ENCODE measurements at places on chromosomes 6 and 20. TPM values are rescaled to one million over a fixed set of nuclear protein-coding genes. Genes with fewer than 3 reads are reported as not detected.
A peak's percentile ranks its signal among the peaks of the same experiment; 100 is the strongest.

DNA sequence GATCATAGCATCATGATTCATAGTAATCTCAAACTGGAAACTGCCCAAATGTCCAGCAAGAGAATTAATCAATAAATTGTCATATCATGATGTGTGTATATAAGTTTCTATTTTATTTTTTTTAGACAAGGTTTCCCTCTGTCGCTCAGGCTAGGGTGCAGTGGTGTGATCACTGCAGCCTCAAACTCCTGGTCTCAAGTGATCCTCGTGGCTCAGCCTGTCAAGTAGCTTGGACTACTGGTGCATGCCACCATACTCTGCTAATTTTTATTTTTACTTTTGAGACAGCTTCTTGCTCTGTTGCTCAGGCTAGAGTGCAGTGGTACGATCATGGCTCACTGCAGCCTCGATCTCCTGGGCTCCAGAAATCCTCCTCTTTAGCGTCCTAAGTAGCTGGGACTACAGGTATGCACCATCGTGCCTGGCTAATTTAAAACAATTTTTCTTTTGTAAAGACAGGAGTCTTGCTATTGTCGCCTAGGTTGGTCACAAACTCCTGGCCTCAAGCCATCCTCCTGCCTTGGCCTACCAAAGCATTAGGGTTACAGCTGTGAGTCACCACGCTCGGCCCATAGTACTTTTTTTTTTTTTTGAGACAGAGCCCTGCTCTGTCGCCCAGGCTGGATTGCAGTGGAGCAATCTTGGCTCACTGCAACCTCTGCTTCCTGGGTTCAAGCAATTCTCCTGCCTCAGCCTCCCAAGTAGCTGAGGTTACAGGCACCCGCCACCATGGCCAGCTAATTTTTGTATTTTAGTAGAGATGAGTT, 8.7 kb upstream of the ATRN start:
- H3K27ac ChIP-seq, result no peak overlapping the region
- peaks cover 16% of the 10 kb centered on the region for H3K27me3 ChIP-seq
- DNase-seq, result no peak
- H3K36me3 ChIP-seq, result no peaks in the 10 kb centered on the region
- no peak overlapping the region for H3K4me3 ChIP-seq

- no peak overlapping the region for H3K4me3 ChIP-seq
- no peaks in the 10 kb centered on the region for H3K4me1 ChIP-seq
- no peaks in the 10 kb centered on the region for H3K27me3 ChIP-seq
- peak; percentile 80 for DNase-seq
These were observed 183.3 kb downstream of the FOXC1 start for GRCh38 chr6:1792989-1793388.

The PRSS35 gene
- total RNA-seq, result 3.8 TPM

The IL17A gene
- not detected for total RNA-seq

The ATAT1 gene
- total RNA-seq, result 29.6 TPM

GRCh38 chr20:46317685-46318177, 9.4 kb upstream of the CDH22 start:
- H3K4me3 ChIP-seq, result no peak overlapping the region
- no peak overlapping the region for H3K27ac ChIP-seq
- no peaks in the 10 kb centered on the region for H3K36me3 ChIP-seq
- DNase-seq, result no peak

DNA sequence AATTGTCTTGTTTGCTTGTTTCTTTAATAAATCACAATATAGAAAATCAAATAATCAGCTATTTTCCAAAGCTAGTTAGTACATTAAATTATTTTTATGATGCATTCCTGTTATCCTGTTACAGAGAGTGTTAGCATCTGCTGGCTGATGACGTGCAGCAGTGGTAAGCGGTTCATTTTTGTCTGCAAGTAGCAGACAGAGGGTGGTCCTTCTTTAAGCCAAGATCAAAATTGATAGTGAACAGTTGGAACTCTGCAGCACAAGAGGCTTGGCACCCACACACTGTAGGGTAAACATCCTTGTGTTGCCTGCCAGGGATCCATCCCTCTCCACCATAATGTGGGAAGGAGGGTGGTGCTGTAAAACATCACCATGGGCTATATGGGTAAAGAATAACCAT, 158.3 kb downstream of the FRK start:
- peaks cover 6% of the 10 kb centered on the region for H3K4me1 ChIP-seq
- no peaks in the 10 kb centered on the region for H3K27me3 ChIP-seq
- H3K4me3 ChIP-seq, result no peak overlapping the region
- H3K27ac ChIP-seq, result no peak overlapping the region
- DNase-seq, result no peak
- no peaks in the 10 kb centered on the region for H3K36me3 ChIP-seq

DNA sequence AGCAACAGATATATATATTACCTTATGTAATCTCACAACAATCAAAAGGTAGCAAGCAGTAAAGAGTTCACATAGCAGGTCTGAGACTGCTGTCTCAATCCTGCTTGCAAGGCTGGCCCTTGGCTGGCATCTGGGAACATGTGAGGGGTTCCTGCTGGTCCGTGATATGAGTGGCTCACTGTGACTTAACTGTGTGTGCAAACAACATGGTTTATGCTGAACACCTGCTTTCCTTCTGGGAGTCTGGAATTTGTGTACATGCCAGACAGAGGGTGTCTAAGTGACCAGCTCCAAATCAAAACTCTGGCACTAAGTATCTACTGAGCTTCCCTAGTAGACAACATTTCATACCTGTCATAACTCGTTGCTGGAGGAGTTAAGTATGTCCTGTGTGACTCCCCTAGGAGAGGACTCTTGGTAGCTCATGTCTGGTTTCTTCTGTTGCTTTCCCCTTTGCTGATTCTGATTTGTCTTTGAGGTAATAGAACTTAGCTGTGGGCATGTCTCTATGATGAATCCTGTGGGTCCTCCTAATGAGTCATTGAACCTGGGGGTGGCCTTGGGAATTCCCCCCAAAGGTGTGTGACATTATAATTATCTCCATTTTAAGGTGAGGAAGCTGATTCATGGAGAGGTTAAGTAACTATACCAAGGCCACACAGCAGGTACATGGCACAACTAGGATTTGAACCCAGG, 131.6 kb upstream of the NEDD9 start:
- peaks cover 5% of the 10 kb centered on the region for H3K27me3 ChIP-seq
- DNase-seq, result peak; percentile 24

DNA sequence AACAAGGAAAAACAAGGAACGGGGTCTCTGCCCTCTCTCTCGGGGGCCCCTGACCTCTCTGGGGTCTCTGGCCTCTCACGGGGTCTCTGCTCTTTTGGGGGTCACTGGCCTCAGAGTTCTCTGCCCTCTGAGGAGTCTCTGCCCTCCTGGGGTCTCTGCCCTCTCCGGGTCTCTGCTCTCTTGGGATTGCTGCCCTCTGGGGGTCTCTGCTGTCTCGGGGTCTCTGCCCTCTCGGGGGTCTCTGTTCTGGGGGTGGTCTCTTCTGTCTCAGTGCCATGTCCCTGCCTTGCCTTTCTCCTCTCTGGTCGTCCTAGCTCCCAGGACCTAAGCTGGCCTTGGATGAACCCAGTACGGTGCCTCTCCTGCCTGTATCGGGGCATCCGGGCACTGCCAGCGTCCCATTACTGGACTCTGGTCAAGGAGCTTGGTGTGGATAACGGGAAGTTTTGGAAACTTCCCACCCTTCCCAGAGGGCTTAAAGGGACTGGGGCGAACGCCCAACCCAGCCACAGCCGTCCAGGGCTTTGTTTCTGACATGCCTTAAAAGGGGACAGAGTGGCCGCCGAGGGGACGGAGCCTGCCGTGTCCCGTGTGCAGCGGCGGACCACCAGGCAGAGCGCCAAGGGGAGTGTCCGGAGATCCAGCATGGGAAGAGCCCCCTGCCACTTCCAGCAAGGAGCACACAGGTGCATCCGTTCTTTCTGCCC, 24.7 kb upstream of the MRGBP start:
- H3K4me1 ChIP-seq, result no peaks in the 10 kb centered on the region
- H3K36me3 ChIP-seq, result no peaks in the 10 kb centered on the region
- H3K27ac ChIP-seq, result no peak overlapping the region
- no peaks in the 10 kb centered on the region for H3K27me3 ChIP-seq
- H3K4me3 ChIP-seq, result no peak overlapping the region
- no peak for DNase-seq

The BAG2 gene
- total RNA-seq, result 1.5 TPM

DNA sequence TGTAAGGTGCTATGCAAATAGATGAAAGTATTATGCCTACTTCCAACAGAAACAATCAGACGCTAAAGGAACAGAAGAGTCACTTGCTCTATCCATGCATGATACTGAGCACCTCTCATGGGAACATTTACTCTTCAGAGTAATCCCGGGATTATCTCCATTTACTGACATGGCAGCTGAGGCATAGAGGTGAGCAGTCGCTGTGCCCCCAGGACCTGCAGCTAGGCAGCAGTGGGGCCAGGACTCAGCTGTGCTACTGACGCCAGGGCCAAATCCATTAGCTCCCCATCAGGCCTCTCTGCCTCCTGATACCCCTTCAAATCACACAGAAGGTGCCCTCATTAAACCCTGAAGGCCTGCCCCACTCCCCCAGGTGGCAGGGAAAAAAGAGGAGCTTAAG, 51.9 kb downstream of the TRAM2 start:
- H3K27ac ChIP-seq, result no peak overlapping the region
- no peaks in the 10 kb centered on the region for H3K36me3 ChIP-seq
- no peak overlapping the region for H3K4me3 ChIP-seq
- no peak for DNase-seq
- H3K4me1 ChIP-seq, result peaks cover 2% of the 10 kb centered on the region

GRCh38 chr6:105917038-105917695, 169.0 kb upstream of the PRDM1 start:
- no peaks in the 10 kb centered on the region for H3K4me1 ChIP-seq
- H3K27me3 ChIP-seq, result no peaks in the 10 kb centered on the region
- DNase-seq, result no peak
- no peak overlapping the region for H3K27ac ChIP-seq
- no peak overlapping the region for H3K4me3 ChIP-seq

The ZFP57 gene
- 0.59 TPM for total RNA-seq

GRCh38 chr6:89145091-89145955, 532 bp upstream of the PM20D2 start:
- no peaks in the 10 kb centered on the region for H3K4me1 ChIP-seq
- peaks cover 43% of the 10 kb centered on the region for H3K27me3 ChIP-seq
- H3K36me3 ChIP-seq, result no peaks in the 10 kb centered on the region
- peak overlapping the region; percentile 78 for H3K4me3 ChIP-seq

GRCh38 chr6:129516787-129517186, 193.2 kb downstream of the ARHGAP18 start:
- H3K4me3 ChIP-seq, result no peak overlapping the region
- no peak for DNase-seq
- no peaks in the 10 kb centered on the region for H3K27me3 ChIP-seq
- H3K4me1 ChIP-seq, result no peaks in the 10 kb centered on the region

- no peak for DNase-seq
- no peaks in the 10 kb centered on the region for H3K4me1 ChIP-seq
- no peaks in the 10 kb centered on the region for H3K27me3 ChIP-seq
- H3K27ac ChIP-seq, result no peak overlapping the region
These were observed 105.8 kb upstream of the NOX3 start for GRCh38 chr6:155561257-155561965.

The PKIB gene
- total RNA-seq, result 46.0 TPM

- DNase-seq, result no peak
- no peaks in the 10 kb centered on the region for H3K36me3 ChIP-seq
- H3K27me3 ChIP-seq, result no peaks in the 10 kb centered on the region
These were observed 134.5 kb downstream of the SMOC2 start for GRCh38 chr6:168575346-168576098.

The MUC22 gene
- total RNA-seq, result not detected

The SLC35F1 gene
- 12.8 TPM for total RNA-seq
